ENCODE measurements at places on chromosomes 12 and 14.

GRCh38 chr12:113601656-113602263 is 130.1 kb upstream of the LHX5 start:
- peak; percentile 17 for DNase-seq

DNA sequence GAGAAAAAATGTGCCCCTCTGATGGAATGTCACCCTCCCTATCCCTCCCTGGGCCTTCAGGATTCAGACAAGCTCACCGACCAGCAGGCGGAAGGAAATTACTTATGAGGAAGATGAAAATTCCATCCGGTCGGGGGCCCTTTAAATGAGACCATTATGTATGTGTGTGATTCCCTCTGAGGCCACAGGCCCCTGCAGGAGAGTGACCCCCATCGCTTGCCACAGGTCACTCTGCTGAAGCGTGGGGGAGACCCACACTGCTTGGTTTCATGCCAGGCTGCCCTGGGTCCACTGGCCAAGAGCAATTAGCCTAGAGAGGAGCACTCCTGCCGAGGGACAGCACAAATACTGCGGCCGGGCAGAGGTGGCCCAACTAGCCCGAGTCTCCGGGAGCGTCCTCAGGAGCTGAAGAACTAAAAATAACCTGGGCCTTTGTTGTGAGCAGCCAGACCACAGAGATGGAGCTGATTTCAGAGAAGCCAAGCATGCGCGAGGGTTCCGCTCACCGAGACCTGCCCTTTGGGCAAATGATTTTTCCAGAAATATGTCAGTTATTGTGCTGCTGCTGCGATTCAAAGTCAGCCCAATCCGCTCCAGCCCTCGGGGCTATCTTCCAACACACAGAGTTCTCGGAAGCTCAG is 276.4 kb downstream of the DPF3 start:
- DNase-seq = no peak

DNA sequence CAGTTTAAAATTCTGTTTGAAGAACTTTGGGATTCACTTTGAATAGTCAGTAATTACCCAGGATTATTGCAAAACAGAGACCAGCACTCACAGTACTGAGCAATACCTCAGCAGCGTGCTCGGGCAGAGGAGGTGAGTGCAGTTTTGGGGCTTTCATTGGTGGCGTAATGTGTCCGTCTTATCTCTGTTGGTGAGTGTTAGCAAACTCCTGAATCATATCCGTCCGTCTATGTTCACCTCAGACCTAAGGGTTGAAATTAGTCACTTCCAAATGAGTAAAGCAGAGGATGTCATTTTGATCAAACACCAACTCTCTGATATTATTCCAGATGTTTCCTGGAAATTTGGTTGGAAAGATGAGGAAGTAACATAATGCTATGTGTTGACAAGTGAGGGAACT is 82.8 kb downstream of the BORCS5 start:
- peak; percentile 60 for DNase-seq

GRCh38 chr12:56160193-56160763 is 2.1 kb downstream of the MYL6 start:
- DNase-seq = no peak

GRCh38 chr14:52790756-52791222 is 618 bp downstream of the GNPNAT1 start:
- DNase-seq = no peak
